ENCODE measurements at places on chromosomes 13 and 19.

DNA sequence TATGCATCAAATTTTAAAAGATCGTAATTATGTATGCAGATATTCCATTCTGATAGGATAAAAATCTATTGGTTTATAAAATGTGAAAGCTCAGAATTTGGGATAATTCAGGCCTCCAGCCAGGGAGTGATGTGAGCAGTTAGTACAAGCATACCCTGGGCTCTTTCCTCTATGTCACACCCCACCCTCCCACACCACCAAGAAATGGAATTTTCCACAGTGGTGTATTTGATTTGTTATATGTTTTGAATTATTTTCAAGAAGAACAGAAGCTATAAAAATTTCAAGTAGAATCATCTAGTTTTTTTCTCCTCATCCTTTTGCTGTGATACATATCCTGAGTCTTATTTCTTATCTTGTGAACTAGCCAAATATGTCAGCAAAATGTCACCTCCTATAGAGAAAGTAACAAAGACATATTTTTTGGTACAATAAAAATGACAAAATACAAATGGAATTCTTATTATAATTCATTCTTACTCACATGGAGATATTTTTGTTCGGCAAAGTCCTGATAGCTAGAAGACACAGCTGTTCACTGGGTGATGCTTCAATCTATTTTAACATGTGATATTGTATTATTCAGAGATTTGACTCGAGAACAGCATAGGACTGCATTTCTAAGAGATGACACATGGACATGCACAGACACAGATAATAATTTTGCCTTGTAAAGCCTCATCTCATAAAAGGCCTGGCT lies 61.2 kb upstream of the FRY start:
- DNase-seq = no peak

GRCh38 chr13:26020891-26021290 lies 30.9 kb downstream of the SHISA2 start:
- no peak for DNase-seq

GRCh38 chr19:1237027-1237659 lies 662 bp downstream of the CBARP start:
- peak; percentile 81 for DNase-seq

- DNase-seq = peak; percentile 4
Measured at GRCh38 chr19:22882797-22883196, 50.7 kb downstream of the ZNF723 start.

- no peak for DNase-seq
Measured at GRCh38 chr19:35601971-35602370, 10.6 kb upstream of the HAUS5 start.

GRCh38 chr19:35042056-35042730 lies 672 bp downstream of the HPN start:
- DNase-seq = no peak

DNA sequence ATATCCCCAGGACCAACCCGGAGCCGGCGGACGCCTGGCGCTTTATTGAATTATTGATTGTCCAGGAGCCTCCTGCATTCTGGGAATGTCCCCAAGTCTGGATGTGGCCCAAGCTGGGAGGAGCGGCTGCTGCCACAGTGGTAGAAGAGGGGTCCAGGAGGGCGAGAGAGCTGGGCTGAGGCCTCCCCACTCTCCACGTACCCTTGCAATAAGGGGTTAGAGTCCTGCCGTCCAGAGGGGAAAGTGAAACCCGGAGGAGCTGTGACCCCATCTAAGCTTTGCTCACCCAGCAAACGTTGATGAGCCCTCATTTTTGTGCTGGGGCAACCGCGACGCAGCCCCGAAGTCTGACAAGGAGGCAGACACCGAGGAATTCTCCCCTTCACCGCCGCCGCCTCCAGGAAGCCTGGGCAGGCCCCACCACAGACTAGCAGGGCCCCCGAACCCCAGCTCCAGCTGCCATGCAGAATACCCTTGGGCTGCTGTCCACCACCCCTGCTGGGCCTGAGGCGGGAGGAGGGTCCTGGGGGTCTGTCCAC lies 1.4 kb upstream of the C2CD4C start:
- DNase-seq = peak; percentile 56

DNA sequence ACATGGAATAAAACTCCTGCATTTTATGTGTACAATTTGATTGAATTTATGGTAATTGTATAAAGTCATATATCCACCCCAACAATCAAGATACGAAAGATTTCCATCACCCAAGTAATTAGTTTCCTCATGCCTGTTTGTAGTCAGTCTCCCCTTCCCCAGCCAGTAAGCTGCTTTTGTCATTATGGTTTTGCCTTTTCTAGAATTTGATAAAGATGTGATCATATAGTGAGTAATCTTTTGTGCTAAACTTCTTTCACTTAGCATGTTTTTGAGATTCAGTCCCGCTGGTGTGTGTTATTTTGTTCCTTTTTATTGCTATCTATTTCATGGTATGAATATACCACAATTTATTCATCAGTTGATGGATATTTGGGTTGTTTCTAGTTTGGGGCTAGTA lies 16.0 kb downstream of the ITM2B start:
- no peak for DNase-seq

GRCh38 chr13:104936304-104936703 lies 1599.2 kb downstream of the EFNB2 start:
- no peak for DNase-seq

DNA sequence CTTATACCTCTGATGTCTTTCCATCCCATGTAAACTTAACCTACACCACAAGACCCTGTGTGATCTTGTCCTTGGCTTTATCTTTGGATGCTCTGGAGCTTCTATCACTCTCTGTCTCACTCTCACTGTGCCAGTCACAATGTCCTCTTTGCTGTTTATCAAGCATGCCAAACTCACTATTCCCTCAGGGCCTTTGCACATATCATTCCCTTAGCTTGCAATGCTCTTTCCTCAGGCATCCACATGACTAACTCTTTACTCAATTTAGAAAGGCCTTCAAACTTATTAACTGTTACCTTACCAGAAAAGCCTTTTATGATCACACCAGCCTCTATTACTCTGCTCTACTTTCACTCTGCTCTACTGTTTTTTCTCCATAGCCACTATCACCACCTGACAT lies 354.1 kb downstream of the RFC3 start:
- DNase-seq = no peak

DNA sequence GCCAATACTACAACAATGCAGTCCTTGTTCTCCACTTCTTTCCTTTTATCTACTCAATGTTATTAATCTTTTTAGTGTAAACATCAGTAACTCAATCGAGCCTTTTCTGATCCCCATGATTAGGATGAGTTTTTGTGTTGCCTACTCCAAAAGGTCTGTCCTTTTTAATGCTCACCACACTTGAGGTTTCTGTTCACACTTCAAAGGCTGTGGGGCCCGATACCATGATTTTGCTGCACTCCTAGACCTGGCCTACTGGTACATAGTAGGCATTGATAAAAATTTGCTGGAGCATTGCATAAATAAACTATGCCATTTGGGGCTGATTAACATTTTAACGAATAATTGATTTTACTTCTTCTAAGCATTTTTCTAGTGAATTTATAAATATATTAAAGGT lies 125.4 kb upstream of the KLF12 start:
- no peak for DNase-seq

DNA sequence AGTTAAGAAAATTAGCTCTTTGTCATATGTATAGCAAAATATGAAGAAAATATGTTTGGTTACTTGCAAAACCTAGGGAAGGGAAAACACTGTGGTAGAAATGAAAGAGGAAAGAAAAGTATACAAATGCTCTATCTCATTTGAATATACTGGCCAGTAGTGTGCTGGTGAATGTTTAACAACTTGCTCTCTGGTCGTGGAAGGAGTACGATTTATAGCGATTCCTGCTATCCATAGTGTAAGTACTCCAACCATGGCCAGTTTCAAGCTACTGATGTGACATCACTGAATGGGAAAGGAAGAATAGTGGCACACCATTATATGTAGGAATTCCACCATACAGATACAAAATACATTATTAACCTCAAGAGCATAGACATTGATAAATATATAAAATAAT lies 9.3 kb downstream of the BORA start:
- no peak for DNase-seq

- DNase-seq = no peak
Measured at GRCh38 chr13:24134231-24134630, 26.3 kb upstream of the SPATA13 start.

DNA sequence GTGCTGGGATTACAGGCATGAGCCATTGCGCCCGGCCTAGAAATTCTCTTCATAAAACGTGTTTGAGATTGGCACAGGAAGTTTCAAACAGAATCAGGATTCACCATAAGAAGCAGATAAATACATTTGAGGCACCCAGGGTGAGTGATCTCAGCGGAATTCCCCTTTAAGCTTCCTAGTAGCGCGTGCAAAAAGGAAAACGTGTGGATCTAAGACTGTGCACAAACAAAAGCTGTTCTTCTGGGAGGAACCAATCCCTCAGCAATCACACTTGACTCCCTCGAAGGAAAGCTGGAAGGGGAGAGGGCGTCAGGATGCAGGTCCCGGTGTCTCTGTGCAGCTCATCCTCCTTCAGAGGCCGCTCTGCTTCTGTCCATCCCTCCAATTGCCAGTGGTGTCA lies 15.5 kb downstream of the MCF2L start:
- DNase-seq = no peak

DNA sequence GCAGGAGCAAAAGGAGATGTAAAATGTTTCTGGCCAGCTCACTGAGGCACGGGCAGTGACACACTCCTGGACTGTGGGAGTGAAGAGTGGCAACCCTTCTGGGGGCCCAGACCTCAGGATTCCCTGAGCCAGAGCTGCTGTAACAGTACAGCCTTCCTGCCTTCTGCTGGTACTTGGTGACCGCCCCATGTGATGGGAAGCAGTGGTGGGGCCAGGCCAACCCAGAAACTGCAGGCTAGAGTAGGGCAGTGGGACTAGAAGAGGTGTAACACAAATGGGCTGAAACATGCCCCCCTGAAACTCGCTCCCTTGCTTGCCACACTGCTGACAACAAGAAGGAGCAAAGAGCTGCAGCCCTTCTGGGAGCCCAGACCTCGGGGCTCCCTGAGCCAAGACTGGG lies 217.1 kb upstream of the TRPC4 start:
- DNase-seq = no peak

GRCh38 chr19:493391-494170 lies 2.7 kb upstream of the MADCAM1 start:
- DNase-seq = no peak

GRCh38 chr19:42023121-42023942 lies 29.3 kb upstream of the ATP1A3 start:
- peak; percentile 63 for DNase-seq

DNA sequence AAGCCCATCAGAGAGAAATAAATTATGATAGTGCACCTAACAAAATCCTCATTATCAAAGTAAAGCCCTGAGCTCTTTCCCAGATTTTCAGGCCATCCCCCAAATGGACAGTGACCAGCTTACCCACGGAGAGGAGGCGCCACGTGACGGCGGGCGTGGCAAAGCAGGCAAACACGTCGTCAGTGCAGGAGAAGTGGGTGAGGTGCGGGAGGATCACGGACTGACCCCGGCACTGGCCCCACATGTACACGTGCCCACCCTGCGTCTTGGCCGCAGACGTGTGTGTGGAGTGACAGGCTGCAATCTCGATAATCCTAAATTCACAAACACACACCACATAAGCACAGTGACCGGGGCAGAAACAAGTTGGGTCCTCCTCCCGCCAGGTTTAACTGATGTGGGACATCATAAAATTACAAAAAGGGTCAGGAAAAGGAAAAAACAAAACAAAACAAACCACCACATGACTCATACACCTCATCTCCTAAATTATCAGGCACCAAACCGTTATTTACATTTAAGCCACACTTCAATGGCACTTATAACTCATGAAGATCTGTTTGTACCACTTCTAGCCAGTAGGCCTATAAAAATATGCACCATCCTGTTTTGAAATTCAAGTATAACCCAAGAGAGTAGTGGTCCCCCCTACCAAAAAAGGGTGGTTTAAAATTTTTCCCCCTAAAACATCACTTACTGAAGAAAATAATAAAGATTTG lies 30.1 kb downstream of the RCBTB2 start:
- no peak for DNase-seq

GRCh38 chr13:30125422-30126073 lies 181.8 kb downstream of the KATNAL1 start:
- no peak for DNase-seq

DNA sequence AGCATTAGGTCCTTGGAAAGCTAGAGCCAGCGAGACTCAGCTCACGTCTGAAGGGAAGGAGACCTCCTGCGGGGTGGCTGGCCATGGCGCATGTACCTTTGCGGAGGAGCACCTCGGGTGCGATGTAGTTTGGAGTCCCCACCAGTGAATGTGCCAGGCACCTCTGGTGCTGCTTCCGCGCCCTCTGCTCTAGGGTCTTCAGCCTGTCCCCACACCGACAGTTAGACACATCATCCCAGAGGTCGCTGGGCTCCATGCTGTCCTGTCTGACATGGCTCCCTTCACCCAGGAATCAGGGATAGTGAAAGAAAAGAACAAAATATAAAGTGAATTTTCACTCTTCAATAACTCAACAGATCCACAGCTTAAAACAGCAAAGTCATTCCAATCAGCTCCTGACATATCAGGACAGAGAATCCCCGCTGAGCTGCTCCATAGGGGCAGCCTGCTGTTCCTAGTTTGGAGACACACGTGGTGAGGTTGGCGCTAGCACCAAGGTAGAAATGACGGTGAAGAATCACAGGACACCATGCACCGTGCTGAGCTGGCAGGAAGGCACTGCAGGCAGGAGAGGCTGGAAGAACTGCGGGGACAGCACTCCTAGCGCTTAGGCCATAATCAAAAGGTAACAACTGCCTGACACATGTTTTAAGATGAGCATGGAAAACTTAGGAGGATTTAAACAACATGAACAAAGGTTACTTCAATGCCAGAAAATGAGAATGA lies 79.0 kb upstream of the XPO4 start:
- no peak for DNase-seq

DNA sequence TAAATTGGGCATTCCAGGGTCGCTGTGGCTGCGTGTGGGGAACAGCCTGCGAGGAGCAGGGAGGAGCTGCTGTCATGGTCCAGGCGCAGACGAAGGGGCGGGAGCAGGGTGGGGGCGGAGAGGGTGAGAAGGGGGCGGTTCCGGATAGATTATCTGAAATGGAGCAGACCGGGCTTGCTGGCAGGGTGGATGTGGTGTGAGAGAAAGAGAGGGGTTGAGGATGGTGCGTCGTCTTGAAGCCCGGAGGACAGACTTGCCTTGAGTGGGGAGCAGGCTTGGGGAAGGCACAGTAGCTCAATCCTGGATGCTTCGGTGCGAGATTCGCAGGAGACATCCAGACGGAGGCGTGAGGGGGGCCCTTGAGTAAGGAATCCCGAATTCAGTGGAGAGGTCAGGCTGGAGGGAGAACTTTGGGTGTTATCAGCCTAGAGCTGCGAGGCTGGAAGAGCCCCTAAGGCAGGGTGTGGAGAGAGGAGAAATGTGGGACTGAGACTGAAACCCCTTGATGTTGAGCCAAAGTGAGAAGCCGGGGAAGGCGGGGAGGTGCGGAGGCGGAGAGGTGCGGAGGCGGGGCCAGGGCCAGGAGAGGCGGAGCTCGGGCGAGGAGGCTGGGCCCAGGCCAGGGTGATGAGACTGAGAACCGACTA lies 40.6 kb downstream of the DPF1 start:
- no peak for DNase-seq

GRCh38 chr19:41863209-41863931 lies 3.3 kb downstream of the RPS19 start:
- DNase-seq = no peak

- DNase-seq = no peak
Measured at GRCh38 chr13:74266861-74267260, 132.7 kb upstream of the KLF12 start.

Measured in SK-N-SH (cell line).